ENCODE measurements at places on chromosomes 7 and 10.

DNA sequence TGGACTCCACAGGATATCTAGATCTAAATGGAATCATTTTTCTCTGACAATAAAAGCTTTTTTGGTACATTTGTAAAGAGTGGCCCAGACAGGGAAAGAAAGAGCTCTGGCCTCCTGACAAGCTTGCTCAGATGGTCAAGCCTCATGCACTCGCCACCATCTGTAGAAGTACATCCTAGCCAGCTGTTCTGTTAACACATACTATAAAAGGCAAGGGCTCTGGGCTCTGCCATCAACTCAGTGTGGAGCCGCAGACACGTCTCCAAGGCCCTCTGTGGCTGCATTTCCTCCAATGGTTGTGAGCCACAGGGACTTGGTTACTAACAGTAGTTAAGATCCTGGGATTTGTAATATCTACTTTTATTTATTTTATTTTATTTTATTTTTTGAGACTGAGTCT lies 70.8 kb upstream of the KDM7A start:
- no peak for DNase-seq

DNA sequence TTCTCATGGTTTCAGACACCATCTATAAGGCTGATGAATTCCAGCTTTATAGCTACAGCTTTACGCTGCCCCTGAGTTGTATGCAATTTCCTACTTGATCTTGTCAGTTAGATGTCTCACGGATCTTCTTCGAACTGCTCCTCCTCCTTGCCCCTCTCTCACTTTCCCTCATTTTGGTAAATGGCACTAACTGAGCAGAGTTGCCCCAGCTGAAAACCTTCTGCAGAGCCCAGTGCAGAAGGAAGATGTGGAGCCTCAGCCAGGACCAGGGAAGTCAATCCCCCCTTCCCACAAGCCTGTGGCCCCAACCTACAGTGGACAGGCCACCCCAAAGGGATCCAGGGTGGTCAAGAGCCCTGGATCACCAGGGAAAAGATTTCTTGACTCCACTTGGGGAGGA lies 49.0 kb upstream of the SEPHS1 start:
- no peak for DNase-seq

GRCh38 chr10:14562218-14563075 lies 212.2 kb downstream of the FAM107B start:
- no peak for DNase-seq

GRCh38 chr10:44295644-44296241 lies 89.2 kb downstream of the CXCL12 start:
- no peak for DNase-seq
